ENCODE measurements at places on chromosomes 1 and 21. TPM values are rescaled to one million over a fixed set of nuclear protein-coding genes. Genes with fewer than 3 reads are reported as not detected.
A peak's percentile ranks its signal among the peaks of the same experiment; 100 is the strongest.

- no peak for DNase-seq
Measured at GRCh38 chr1:11944358-11944931, 9.9 kb downstream of the PLOD1 start.

The KRTAP13-2 gene
- total RNA-seq = not detected

- DNase-seq = peak; percentile 31
Measured at GRCh38 chr1:174769961-174770549, 229.7 kb upstream of the CACYBP start.

DNA sequence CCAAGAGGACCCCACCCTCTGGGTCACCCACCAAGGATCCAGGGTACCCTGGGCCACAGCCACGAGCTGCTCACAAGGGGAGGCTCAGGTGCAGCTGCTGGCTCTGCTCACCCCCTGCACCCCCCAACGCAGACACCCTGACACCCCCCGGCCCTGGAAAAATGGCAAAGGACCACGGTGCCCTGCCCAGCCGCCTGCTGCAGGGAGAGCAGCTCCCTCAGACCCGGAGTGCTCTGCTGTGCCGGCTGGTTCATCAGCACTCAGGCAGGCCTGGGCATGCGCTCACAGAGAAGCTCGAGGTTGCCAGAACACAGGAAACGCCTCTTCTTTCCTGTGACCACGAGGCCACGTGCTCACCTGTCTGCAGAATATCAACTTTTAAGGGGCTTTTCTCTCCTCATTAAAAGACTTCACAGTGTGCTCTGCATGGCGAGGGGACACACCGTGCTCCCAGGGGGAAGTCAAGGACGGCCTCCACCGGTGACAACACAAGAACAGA is 4.3 kb upstream of the C1QTNF12 start:
- DNase-seq = peak; percentile 87

DNA sequence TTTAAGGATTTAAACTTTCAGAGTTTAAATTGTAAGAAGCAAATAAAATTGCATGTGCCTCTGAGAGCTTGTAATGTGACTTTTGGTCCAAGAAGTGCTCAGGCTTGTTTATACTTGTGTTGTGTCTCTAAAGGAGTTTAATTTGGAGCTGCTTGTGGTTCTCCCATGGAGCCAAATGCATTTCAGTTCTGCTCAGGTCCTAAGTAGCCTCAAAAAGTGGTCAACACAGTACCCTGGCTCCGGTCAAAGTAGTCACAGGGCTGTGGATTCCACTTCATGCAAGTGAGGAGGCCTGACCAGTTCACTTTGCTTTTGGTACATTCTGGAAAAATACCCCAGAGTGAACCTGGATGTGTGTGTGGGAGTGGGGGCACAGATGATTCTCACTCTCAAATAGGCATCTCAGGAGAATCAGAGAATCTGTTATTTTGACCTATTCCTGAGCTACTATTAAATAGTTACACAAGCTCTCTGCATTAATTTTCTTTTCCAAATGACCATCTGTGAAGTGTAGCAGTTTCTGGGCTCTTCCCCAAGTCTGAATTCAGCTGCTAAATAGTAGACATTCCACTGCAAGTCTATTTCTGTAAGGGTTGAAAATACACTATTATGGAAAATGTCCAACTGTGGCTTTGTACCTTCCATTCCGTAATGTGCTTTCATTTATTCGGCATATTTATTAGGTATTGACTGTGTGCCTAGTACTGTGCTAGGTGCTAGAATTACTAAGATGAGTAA is 31.7 kb upstream of the AGO1 start:
- DNase-seq = no peak

DNA sequence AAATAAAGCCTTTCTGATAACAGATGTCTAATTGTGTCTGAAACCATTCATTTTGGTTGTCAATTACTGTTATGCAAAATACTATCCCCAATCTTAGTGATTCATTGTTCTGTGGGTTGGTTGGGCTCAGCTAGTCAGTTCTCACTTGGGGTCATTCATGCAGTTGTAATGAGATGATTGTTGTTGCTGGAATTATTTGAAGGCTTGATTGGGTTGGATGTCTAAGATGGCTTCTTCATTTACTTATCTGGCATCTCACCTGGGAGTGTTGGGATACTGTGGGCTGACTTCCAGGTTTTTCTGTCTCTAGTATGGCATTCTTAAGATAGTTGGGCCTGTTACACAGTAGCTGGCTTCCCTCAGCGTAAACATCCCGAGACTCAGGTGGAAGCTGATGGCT is 217.8 kb upstream of the B3GALT2 start:
- DNase-seq = no peak

- peak; percentile 63 for DNase-seq
Measured at GRCh38 chr1:7669559-7670311, 101.4 kb upstream of the VAMP3 start.

DNA sequence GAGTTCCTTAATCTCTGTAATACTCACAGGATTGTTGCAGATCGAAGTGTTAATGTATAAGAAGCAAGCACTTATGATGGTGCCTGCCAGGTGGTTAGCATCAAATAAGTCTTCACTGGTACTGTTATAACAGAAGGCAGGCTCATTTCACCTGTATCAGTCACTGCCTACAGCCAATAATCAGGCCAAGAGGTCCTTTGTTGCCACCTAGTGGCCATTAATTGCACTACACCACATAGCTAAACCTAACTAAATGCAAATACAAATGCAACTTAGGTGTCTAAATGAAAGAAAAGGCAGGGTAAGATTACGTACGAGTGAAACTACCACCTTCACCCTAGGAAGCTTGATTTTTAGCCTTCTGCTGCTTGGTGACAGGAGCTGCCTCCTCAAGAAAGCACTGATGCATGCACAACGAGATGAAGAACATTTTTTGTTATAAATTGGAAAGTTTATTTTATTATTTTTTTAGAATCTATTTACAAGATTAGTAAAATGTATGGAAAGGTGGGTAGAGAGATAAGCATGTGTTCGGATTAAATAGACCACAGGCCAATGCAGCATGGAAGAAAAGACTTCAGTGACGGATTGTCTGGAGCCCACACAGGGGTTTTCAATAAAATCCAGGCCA is 334.8 kb upstream of the CAMK1G start:
- peak; percentile 65 for DNase-seq

The MAP3K7CL gene
- total RNA-seq = 4.4 TPM

The CFAP107 gene
- not detected for total RNA-seq

The SPRR1B gene
- total RNA-seq = not detected

DNA sequence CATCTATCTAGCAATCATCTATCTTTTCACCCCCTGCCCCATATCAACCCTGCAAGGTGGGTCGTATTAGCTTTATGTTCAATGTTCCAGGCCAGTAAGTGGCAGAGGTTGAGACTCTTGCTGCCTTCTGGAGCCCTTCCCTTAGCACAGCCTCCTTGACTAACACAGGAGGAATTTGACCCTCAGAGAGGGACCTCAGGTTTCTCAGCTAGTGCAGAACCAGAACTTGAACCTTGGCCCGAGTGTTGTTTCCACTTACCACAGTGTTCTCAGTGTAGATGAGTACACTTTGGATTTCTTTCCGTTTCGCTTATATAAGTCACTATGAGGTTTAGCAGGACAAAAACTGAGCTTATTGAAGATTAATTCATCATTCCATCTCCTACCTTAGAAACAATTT is 11.1 kb upstream of the ATF3 start:
- DNase-seq = peak; percentile 19

DNA sequence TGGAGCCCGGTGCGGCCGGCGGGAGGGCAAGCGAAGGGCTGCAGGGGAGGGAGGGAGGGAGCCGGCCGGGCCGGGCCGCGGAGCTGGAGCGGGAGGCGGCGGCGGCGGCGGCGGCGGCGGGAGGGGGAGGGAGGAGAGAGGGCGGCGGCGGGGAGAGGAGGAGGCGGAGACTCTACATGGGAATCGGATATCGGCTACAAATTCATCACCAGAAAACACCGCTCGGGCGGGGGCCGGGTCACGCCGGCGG is at the start of gene AKT3:
Gene AKT3 (minus strand): TSS at position 42 of the 250 bp plus-strand sequence. CDS start 7,073 bp downstream, outside the sequence.
- no peak for DNase-seq

- DNase-seq = no peak
Measured at GRCh38 chr1:36588972-36589371, 106.3 kb upstream of the CSF3R start.

The C1orf94 gene
- not detected for total RNA-seq

DNA sequence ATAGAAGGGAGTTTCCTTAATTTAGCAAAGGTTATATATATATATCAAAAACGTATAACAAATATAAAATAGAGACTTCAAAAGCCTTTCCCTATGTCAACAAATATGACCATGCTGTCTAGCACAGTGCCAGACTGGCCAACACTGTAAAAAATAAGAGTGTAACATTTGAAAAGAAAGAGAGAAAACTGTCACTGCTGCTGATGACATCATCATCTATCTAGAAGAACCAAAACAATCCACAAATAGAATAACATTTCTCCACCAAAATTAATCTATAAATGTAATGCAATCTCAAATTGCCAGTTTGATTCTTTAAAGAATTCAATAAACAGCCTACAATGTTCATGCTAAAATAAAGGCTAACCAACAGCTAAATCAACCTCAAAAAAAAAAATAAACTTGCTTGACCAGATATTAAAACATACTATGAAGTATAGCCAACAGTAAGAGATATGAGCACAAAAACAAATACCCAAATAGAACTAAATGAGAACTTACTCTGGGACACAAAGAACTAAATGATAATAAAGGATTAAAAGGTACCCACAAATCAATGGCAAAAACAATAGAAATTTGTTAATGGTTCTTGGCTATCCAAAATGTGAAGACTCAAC is 50.2 kb downstream of the ENAH start:
- DNase-seq = no peak

The DNASE2B gene
- total RNA-seq = not detected

- DNase-seq = no peak
Measured at GRCh38 chr1:115546846-115547245, 94.9 kb upstream of the VANGL1 start.

GRCh38 chr1:178599745-178600144 is 86.8 kb downstream of the TEX35 start:
- DNase-seq = no peak

GRCh38 chr1:63901094-63901493 is 127.3 kb downstream of the ROR1 start:
- DNase-seq = no peak

The ETV3L gene
- not detected for total RNA-seq

- DNase-seq = peak; percentile 47
Measured at GRCh38 chr1:12477936-12478611, 139.9 kb downstream of the DHRS3 start.

GRCh38 chr1:31745946-31746670 is 18.0 kb downstream of the ADGRB2 start:
- DNase-seq = no peak

GRCh38 chr1:231690059-231690458 is 63.5 kb downstream of the DISC1 start:
- DNase-seq = no peak

- no peak for DNase-seq
Measured at GRCh38 chr1:225350872-225351271, 77.0 kb downstream of the LBR start.

- DNase-seq = no peak
Measured at GRCh38 chr1:75542818-75543570, 67.9 kb downstream of the SLC44A5 start.

DNA sequence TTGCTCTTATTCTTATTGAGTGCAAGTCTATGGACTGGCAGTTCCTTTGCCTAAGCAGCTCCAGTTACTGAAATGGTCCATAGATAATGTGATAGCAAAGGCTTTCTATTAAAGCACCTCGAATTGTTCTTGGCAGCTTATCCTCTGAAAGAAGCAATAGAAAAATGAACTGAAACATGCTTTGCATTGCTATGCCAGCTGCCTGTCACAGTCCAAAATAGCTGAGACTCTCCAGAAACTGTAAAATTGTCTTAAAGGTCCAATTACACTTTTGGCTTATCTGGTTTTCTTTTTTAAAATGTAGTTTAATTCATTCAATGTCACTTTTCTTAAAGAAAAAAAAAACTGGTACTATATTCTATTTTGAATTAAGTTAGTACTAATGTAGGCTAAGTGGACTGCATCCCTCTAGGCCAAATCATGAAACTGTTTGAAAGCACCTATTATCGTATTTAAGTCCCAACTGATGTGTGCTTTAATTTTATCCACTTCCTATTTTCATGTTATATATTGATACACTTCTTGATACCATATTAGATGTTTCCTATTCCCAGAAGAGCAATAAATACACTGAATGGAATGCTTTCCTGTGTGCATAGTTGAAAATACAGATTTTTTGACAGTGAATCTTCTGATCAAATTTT is 208.0 kb upstream of the DEPDC1 start:
- DNase-seq = no peak

- DNase-seq = no peak
Measured at GRCh38 chr21:27690426-27690825, 723.5 kb upstream of the ADAMTS5 start.

DNA sequence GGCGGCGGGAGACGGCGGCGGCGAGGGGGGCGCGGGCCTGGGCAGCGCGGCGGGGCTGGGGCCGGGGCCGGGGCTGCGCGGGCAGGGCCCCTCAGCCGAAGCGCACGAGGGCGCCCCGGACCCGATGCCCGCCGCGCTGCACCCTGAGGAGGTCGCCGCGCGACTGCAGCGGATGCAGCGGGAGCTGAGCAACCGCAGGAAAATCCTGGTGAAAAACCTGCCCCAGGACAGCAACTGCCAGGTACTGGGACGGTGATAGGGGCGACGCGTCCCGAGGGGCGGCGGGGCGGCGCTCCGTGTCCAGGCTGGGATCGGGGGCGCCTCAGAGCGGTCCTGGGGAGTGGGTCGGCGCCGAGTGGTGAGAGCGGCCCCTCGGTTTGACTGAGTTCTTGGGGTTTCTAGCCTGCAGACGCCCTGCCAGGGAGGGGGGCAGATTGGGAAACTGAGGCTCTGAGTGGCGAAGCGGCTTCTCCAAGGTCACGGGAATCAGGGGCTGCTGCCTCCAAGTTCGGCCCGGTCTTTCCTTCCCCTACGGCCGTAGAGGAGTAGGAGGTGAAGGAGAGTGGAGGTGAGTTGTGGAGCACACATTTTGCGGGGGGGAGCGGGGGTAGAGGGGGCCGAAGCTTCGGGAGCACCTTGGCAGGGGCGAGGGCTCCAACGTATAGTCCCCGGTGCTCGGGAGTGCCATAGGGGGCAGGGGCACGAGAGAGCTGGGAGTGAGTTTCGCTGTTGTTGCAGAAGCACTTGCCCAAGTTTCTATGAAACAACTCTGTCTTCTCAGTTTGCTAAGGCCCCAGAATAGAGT is 508 bp downstream of the RAVER2 start:
- no peak for DNase-seq

GRCh38 chr1:230350208-230350921 is 75.8 kb downstream of the PGBD5 start:
- no peak for DNase-seq

DNA sequence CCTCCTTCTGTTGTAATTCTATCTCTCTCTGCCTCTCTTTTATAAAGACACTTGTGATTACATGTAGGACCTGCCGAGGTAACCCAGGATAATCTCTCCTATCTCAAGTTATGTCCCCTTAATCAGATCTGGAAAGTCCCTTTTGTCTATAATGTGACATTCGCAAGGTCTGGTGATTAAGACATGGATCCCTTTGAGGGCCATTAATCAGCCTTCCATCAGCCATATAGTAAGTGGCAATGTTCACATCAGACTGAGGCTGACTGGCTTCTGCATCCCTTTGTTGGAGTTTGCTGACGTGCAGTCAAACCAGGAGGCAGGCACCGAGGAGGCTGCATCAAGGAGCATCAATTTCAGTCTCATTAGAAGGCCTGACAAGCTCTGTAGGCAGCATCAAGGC is 209.6 kb downstream of the BACH1 start:
- no peak for DNase-seq

All from activated CD8-positive, alpha-beta T cell treated with anti-CD3 and anti-CD28 coated beads, Interleukin-2, amount 10 ng/mL, durations not matched to agents 7 days and 5 days (primary cell).